ENCODE measurements at places on chromosomes 3 and 15.

DNA sequence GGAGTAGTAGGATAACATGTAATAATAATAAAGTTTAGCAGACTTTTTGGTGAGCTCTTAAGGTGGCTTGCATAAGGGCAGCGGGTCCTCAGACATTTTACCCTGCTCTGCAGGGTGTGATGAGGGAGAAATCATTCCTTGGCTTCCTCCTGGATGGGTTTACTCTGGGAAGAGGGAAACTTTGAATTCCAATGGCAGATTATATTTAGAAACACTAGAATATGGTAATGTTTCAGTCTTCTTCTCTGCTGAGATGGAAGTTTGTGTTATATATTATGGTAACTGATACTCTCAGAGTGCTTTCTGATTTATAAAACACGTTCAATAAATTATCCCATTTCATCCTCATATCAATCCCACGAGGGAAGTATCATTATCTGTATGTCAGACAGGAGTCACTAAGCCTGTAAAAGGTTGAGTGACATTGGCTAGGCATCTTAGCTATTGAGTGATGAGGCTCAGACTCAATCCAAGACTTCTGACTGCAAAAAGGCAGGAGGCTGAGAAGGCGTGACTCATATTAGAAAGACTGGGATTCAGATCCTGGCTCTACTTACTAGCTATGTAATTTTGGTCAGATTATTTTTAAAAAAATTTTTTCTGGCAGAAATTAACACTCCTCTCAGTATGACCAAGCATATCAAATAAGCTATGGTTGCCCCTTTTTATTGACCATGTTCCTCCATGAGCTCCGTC, 19.3 kb downstream of the PDIA5 start:
- DNase-seq, result no peak

- DNase-seq, result no peak
These were observed 387 bp upstream of the VPS33B start for GRCh38 chr15:91022832-91023129.

- no peak for DNase-seq
These were observed 18.2 kb downstream of the DNAJB8 start for GRCh38 chr3:128448491-128448890.

DNA sequence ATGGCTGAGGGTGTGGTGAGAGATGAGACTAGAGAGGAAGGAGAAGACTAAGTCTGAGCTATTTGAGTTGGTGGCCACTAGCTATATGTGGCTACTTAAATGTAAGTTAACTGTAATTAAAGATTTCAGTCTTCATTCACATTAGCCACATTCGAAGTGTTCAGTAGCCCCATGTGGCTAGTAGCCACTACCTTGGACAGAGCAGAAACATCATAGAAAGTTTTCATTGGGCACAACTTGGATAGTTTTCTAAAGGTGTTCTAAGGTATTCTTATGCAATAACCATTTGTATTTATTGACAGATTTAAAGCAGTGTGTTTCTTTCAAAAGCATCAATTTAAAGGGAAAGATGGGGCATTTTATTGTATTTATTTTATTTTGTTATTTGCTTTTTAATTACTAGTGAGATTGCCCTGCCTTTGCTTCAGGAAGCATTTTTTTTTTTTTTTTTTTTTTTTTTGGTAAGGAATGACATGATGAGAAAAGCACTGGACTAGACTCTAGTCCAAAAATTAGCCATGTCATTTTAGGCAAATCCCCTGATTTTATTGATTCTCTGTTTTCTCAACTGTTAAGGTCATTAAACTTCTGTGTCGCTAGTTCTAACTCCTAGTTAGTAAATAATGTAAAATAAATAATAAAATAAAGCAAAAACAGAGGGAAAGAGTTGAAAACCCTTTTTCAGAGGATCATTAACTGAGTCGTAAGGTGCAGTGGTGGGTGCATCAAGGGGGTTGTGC, 153.0 kb upstream of the ROBO2 start:
- no peak for DNase-seq

DNA sequence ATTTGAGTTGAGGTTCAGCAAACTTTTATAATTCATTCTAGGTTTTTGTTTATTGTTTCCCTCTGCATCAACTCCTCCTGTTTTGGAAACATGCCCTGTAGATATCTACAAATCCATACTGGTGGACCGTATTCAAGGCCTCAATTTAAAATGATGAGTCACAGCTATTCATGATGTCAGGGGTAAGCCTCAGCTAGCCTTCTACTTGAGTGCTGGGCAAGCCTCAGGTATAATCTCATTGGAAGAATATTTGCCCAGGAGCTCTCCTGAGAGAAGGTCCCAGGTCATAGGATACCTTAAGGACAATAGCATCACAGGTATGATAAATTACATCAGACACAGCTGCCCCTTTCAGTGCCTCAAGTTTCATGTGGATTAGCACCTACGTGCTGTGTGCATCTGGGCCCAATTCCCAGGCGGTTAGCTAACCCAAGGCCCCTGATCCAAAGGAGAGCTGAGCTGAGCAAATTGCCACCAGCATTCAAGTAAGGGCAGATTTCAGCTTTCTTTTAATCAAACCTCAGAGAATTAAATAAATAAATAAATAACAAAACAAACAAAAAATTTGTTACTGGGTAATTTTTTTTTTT, 87.5 kb downstream of the KCNMB2 start:
- no peak for DNase-seq

GRCh38 chr15:54089776-54090175, 111.5 kb downstream of the UNC13C start:
- no peak for DNase-seq

GRCh38 chr3:47601281-47601680, 22.6 kb upstream of the CSPG5 start:
- DNase-seq, result no peak

DNA sequence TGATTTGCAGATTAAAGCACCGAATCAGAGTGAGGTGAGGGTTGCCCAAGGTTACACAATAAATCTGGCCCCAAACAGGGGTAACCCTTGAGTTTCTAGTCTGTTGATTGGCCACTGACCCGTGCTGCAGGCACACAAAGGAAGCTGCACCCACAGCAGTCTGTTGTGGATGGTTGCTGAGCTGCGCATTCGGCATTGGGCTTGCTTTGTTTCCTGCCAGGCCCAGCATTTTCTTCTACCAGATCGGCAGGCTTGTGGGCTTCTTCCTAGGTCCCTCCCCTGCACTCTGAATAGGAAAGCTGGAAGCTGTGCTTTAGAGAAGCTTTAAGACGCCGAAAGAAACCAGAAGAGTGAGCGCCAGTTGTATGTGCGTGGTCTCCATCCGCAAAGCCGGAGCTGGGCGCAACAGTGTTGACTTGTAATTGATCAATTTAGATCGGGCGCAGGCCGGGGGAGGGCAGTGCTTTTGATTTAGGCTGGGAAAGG, 12.1 kb downstream of the B3GNT5 start:
- no peak for DNase-seq

DNA sequence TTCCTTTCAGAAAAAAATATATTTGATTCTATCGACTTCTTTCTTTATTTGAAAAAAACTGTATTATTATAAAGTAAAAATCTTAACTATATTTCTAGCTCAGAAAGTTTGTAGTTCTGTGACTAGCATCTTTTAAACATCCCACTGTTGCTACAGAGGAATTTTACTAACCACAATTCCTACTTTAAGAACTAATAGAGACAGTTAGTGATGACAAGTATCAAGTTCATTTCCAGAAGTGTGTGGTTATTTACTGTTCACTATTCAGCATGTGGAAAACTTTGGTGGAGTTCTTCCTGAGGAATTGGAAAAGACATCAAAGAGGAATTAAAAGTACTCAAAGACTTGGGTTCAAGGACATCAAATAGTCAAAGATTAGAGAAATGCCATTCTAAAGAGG, 524.1 kb upstream of the CBLB start:
- DNase-seq, result no peak

GRCh38 chr3:169542331-169542751, 121.2 kb downstream of the MECOM start:
- DNase-seq, result no peak

GRCh38 chr3:32175607-32176197, 62.8 kb upstream of the CMTM8 start:
- no peak for DNase-seq

- DNase-seq, result no peak
These were observed 115.2 kb downstream of the PEX5L start for GRCh38 chr3:179921500-179921899.

DNA sequence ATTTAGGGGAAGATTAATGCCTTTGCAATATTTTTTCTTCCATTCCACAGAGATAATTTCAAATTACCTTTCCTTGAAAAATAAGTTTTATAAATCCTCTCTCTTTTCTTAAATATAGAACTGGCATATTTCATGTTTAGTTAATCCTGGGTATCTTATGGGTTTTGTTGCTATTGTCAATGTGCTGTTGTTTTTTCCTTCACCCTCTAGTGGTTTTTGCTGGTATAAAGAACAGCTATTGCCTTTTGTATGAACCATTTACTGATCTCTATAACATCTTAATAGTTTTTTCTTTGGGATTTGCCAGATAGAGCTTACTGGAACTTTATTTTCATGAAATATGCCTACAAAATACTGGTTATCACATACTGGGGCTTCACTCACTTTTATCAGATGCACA, 359.6 kb upstream of the DPPA4 start:
- no peak for DNase-seq
